ENCODE measurements at places on chromosomes 6 and 20.

- peak; percentile 44 for DNase-seq
Observed at GRCh38 chr20:31569163-31570020, 35.7 kb upstream of the ID1 start.

DNA sequence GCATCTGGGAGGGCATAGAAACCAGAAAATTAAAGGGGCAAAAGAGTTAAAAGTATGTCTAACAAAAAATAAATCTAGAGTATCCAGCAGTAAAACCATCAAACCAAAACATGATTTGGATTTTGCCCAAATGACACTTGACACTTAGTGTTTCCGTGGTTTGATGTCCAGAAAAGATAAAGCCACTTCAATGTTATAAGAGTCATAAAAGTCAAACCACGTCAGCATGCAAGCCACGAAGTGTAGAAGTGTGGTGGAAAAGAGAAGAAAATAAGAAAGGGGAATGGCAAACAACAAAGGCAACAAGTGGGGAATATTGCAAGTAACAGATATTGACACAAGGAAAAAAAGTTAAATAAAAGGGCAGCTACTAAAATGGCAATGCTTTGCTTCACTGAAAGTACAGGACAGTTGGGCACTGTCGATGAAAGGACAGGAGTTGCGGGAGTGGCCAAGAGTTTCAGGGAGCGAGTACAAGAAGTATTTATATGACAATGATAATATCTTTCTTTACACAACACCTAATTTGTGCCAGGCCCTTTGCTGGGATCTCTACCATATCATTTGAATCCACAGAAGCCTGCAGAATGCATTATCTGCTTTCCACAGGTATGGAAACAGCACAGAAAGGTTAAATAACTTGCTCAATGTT is 6.3 kb upstream of the HDDC2 start:
- DNase-seq = no peak

- no peak for DNase-seq
Observed at GRCh38 chr6:6907286-6907685, 200.5 kb upstream of the RREB1 start.

GRCh38 chr20:63531686-63532448 is 5.3 kb downstream of the PTK6 start:
- no peak for DNase-seq

- no peak for DNase-seq
Observed at GRCh38 chr6:30741789-30742315, 635 bp downstream of the FLOT1 start.

- no peak for DNase-seq
Observed at GRCh38 chr20:10078403-10078802, 43.6 kb downstream of the ANKEF1 start.

GRCh38 chr6:93902517-93902916 is 483.2 kb upstream of the EPHA7 start:
- DNase-seq = no peak

DNA sequence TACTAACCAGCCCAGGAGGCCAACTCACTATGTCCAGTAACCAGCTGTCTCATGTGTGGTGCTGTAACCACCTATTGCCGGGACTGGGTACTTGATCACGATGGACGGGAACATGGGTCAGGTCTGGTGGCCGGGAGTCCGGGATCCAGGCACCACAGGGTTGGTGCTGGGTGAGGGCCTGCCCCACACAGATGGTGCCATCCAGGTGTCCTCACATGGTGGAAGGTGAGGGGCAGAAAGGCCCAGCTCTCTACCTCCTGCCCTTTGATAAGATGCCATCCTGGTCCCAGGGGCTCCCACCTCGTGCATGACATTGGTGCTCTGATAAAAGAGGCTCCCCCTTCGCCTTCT is 116.3 kb downstream of the TAF4 start:
- no peak for DNase-seq

GRCh38 chr6:90610301-90610750 is 23.5 kb upstream of the MAP3K7 start:
- DNase-seq = no peak

DNA sequence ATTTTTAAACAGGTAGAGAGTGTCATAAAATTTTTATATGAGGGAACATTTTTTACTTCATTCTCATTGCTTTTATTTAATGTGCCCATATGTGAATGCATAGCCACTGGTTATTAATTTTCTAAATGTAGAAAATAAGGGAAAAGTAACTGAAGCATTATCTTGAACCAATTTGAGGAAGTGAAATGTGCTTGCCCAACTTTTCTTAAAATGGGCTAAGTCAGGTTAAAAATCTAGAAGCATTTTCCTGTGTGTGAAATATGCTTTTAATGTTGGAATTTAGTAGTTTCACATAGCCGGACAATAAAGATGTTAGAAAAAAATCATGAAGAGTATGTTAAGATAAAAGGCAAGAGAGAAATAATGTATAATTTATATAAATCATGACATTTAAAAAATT is 3.8 kb downstream of the SEC23B start:
- DNase-seq = no peak

- no peak for DNase-seq
Observed at GRCh38 chr6:79377047-79377446, 142.6 kb upstream of the HMGN3 start.

- no peak for DNase-seq
Observed at GRCh38 chr6:96156425-96156824, 140.7 kb downstream of the FUT9 start.

DNA sequence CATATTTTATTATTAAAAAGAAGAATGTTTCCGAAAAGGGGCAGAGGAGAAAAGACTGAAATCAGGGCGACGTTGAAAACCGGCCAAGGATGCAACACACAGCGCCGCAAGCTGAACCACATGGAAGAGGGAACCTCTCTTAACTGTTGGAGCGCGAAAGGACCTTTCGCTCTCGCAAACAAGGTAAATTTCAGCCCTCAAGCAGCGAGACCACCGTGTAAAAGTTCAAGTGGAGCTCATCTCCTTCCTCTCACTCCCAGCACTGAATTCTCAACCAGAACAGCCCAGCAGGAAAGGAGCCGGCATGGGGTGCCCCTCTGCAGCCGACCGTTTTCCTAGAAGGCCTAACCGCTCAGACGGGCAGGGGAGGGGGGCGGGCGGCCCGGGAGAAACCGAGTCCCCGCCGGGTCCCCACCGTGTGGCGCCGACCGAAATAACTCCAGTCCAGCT is 621 bp downstream of the GPR63 start:
- DNase-seq = no peak

DNA sequence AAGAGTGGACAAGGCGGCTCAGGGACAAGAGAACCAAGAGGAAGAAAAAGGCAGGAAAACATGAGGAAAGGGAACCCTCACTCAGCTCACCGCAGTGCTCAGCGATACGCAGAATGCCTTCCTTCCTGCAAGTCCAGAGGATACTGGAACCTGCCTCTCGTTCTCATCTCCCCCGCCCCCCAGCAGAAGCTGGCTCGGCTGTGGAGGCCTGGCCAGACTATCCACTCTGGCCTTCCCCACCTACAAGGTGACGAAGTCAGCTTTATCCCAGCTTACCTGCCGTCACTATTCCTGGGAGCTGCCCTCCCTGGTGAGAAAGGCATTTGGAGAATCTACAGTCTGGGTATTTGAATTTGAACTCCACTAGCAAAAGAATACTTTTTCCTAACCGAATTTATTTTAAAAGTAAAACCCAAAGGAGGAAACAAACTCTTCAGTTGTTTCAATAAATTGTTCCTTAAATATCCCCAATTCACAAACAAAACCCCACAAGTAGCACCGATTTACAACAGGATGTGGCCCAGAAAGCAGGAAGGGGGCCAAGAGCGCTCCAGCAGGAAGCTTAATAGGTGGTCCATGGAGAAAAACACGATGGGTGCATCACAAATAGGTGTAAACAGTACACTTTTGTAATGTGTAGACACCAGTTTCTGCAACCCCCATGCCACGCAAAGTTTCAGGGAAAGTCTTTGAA is 2.1 kb upstream of the DIDO1 start:
- DNase-seq = no peak

GRCh38 chr6:113209315-113209714 is 647.8 kb upstream of the MARCKS start:
- no peak for DNase-seq

GRCh38 chr6:12421596-12421995 is 131.4 kb downstream of the EDN1 start:
- no peak for DNase-seq

GRCh38 chr6:62923728-62924127 is 287.5 kb upstream of the FKBP1C start:
- no peak for DNase-seq

DNA sequence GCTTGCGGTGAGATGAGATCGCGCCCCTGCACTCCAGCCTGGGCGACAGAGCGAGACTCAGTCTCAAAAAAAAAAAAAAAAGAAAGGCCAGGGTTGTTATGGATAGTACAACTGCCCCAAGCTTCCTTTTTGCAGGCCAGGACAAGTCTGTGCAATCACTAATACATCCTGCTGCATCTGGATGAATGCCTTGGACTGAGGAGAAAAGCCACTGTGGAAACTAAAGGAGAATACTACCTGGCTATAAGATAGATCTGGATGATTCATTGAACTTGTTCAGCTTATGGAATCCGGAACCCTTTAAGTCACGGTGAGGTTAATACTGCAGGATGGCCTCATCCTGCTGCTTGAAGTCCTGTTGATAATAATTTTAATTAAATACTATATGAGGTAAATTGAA is 278.2 kb downstream of the TFAP2A start:
- no peak for DNase-seq

- DNase-seq = no peak
Observed at GRCh38 chr6:169273511-169273910, 19.9 kb upstream of the THBS2 start.

DNA sequence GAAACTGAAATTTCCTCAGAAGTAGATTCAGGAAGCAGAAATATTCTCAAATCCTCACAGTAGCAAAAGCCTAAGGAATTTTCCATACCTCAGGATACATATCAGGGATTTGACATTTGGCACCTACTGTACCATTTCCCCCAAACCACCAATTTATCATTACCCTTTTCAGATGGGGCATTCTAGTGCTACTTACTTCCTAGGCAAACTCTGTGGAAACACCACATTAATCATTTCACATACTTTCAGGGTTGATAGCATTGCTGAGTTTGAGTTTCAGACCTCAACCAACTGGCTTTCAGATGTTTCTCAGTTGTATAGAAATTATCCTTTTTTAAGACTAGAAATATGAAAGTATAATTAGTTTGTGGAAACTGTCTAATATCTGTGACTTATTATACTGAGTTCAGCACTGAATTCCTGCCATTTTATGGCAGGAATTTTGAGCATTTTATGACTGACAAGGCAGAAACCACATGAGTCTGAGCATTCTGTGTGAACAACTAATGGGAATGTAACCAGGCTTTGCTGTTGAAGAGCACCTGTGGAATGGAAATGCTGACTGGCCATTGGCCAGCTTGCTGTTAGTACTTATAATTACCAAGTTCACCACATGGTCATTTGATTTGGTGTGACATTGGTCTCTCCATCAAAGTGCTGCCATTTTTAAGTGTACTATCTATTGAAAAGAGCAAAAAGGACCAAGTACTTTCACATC is 35.1 kb upstream of the IRAK1BP1 start:
- DNase-seq = no peak

DNA sequence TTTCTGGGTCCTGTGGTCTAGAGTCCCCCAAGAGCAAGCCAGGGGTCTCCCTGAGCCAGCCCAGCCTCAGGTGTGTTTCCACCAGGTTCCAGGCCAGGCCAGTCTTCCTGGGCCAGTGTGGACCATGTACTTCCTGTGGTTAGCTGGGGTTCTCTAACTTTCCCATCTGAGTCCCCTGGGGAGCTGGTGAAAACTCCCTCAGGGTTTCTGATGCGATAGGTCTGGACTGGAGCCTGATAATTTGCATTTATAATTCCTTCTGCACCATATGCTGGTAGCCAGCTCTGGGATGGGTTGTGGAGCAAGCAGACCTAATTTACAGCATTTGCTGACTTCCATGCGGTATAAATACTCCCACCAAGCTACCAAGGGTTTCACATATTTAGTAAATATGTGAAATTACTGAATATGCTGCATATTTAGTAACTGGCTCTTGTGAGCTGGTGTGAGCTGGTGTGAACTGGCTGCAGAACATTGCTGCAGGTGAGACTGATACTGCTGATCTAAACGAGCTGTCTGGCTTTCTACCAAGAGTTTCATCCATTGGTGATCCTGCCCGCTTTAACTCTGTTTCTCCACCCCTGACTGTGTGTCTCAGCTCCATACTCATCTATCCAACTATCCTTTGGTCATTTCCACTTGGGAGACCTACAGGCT is 62.6 kb downstream of the RIN2 start:
- DNase-seq = no peak

DNA sequence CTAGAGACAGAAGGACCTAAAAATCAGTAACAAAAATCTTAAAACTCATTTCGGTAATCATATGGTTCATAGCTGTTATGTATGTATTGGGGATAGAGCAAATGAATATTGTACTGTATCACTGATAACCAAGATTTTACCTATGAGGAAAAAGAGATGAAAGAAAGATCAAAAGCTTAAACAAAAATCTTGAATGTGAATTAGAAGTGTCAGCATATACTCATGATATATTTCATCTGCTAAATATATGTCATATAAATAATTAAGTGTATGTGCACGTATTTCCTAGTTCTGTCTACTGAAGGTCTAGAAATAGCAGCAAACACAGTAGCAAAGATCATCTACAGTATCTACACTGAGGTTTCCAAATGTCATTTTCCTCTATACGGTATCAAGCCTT is 299.8 kb downstream of the BTBD9 start:
- no peak for DNase-seq

DNA sequence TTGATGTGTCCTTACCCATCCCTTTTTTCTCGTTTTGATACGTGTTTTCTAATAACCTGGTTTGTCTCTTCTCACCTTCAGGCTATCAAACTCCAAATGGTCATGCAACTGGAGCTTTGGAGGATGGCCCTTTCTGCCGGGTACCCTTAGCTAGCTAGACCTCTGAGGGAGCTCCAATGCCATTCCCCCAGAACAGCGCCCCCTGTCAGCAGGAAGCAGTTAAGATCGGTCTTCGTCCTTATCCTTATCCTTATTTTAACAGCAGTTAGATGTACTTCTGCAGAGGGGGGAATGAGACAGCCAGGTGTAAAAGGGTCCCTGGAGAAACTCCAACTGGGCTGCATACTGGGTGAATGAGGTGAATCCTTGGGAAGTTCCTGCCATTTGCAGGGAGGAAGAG is 37.2 kb downstream of the SEL1L2 start:
- DNase-seq = no peak

- DNase-seq = no peak
Observed at GRCh38 chr6:37459981-37460800, 27.2 kb downstream of the CMTR1 start.
